ENCODE measurements at places on chromosomes 2 and 18.

- no peak for DNase-seq
These were observed 81.2 kb upstream of the CYRIA start for GRCh38 chr2:16746833-16747232.

- DNase-seq = no peak
These were observed 861 bp downstream of the LTBP1 start for GRCh38 chr2:32947484-32948143.

DNA sequence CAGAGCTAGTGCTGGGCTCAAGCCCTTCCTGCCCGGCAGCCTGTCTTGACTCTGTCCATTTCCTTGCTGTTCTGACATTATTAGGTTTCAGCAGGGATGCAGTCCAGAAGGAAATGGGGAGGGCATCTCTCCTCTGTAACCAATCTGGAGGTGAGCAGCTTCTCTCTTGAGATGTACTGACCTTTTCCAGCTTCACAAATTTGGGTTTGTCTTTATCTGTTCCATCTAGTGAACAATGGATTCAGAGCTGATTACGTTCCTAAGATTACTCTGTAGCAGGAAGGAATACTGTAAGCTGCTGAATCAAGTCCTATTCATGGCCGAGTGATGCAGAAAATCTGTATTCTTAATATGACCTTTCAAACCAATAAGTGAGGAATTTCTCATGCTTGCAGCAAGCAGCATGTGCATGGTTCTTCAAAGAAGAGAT is 11.0 kb downstream of the PLA2R1 start:
- DNase-seq = no peak

DNA sequence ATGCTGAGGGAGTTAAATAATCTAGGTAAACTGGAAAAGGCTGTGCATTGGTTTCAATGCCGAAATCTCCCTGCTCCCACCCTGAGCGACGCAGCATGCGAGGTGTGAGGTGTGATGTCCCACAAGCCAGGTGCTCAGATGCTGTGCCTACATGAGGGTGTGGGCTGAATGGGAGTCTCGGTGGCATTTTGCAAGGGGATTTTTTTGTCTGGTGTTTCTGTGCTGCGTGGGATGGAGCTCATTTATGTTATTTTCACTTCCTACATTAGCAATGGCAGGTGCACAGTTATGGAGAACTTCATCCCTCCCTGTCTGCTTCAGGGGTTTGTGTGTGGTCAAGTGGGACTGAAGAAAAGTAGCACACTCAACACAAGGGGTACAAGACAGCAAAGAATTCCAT is 110.2 kb upstream of the CCDC68 start:
- no peak for DNase-seq

- no peak for DNase-seq
These were observed 314.3 kb upstream of the POU3F3 start for GRCh38 chr2:104539649-104540048.

DNA sequence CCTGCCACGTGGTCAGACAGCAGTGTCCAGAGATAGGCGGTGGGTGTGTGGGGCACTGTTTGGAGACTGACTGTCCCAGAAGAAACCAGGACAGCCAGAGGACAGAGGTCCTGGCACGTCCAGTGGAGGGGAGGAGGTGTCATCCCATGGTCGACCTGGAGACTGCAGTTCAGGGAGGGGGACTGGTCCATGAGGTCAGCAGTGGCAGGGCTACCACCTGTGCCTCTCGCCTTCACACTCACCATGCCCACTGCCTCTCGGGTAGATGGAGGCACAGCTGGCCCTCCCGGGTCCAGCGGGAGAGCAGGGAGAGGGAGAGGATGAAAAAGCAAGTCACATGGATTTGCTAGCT is 53.9 kb downstream of the INHBB start:
- DNase-seq = no peak

- no peak for DNase-seq
These were observed 20.2 kb upstream of the TUBB6 start for GRCh38 chr18:12287684-12288402.

- no peak for DNase-seq
These were observed 159.7 kb downstream of the CD226 start for GRCh38 chr18:69787825-69788547.

GRCh38 chr2:207934720-207935119 is 90.6 kb downstream of the PLEKHM3 start:
- no peak for DNase-seq

- DNase-seq = no peak
These were observed 599.4 kb downstream of the XIRP2 start for GRCh38 chr2:167487728-167488127.

- DNase-seq = peak; percentile 80
These were observed at the start of gene TMSB10 for GRCh38 chr2:84905181-84906107. Gene TMSB10, plus strand, starts transcription at chr2:84905656.

DNA sequence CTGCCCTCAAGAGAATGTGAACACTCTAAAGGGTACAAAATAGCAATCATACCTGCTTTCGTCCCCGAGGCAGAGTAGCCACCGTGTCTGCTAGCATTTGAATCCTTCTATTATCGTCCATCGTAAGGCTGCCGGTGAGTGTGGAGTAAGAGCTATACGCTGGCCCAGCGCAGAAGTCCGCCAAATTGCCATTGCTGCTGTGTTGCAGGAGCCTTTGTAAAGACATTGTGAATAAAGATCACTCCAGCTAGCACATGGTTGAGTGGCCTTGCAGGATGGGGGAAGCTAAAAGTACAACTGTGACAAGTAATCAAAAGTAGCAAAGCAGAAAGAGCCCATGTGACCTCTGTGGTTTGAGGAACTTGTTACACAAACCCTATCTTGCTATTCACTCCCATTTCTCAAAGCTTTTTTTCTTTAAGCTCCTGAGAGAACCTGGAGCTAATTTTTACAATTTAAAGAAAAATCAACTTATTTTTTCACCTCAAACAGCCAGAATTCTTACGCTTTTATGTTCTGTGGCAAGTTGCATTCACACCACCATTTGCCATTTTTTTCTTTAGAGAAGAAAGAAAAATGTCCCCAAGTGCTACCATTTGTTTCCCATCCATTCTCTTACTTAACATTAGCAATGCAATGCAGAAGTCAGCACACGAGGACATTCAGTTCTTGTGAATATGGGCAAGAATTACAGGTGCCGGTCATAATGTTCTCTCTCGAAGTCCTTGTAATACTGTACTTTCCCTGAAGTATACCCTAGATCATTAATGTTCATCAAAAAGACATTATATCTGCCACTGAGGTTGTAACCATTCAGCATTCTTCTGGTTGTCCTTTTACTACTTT is at the start of gene CYTIP:
TSS of gene CYTIP (minus strand) at position 295 of the 846 bp plus-strand sequence. CDS start at position 226, 69 bp downstream.
- no peak for DNase-seq

DNA sequence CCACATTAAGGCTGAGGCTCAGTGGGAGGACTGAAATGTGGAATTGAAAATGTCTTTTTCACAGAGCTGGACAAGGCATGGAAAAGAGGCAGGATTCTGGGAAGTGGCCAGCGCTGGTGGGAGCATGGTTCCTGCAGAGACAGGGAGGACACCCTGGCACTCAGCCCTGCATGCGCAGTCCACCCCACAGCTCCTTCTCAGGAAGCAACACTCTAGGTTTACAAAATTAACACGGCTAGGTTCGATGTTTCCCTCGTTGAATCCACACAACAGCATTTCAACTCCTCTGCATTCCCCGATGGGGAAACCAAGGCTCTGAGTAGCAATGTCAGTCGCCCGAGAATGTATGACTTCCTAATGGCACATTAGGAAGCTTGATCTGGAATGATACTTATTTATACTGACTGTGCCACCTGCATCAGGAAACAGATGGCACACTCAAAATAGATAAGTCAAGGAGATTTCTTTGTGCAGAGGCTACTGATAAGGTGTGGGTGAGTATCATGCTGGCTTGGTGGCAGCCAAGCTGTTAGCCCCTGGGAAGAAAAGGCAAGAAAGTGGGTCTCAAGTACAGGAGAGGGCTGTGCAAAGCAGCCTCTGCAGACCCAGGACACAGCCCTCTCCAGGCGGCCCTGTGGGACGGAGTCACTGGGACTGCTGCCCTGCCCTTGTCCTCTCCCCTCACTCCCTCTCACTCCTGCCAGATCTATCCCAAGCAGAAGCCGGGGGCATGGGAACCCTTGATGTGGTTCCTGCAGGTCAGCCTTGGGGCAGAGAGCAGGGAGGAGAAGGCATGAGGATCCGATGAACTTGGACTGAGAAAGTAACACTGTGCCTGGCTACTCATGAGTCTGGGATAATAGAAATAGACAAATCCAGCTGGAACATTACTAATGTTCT is 158.4 kb upstream of the FHL2 start:
- DNase-seq = no peak

DNA sequence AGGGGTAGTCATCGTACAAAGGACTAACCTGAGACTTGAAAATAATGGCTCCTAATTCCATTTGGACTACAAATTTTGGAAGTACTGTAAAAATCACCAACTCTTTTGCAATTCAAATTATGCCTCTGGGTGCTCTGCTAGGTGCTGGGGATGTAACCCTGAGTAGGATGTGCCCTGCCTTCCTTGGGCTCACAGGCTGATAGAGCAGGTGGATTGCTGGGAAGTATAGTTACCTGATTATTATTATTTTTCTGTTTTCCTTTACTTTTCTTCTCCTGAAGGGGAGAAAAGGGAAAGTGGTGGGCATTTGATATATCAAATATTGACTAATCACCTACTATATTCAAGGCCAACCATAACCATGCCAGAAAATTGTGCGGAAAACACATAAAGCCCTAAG is 119.3 kb upstream of the RIOK3 start:
- DNase-seq = no peak

GRCh38 chr18:35030277-35030989 is 10.8 kb upstream of the MAPRE2 start:
- no peak for DNase-seq

- DNase-seq = no peak
These were observed 131.2 kb upstream of the SEC11C start for GRCh38 chr18:59008302-59008974.

GRCh38 chr18:77102259-77103040 is 30.1 kb downstream of the MBP start:
- no peak for DNase-seq

- DNase-seq = no peak
These were observed 117.6 kb upstream of the SPATS2L start for GRCh38 chr2:200188876-200189275.

DNA sequence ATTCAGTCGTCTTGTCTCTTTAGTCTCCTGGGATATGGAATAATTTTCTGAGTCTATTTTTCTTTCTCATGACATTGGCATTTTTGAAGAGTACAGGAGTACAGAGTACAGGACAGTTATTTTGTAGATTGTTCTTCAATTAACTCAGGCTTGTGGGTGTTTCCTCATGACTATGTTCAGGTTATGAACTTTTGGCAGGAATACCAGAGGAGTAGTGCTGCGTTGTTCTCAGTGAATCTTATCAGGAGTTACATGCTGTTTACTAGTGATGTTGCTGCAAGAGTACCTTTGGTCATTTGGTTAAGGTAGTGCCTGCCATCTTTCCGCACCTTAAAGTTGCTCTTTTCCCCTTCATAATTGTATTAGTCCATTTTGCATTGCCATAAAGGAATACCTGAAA is 41.3 kb upstream of the AGFG1 start:
- no peak for DNase-seq

DNA sequence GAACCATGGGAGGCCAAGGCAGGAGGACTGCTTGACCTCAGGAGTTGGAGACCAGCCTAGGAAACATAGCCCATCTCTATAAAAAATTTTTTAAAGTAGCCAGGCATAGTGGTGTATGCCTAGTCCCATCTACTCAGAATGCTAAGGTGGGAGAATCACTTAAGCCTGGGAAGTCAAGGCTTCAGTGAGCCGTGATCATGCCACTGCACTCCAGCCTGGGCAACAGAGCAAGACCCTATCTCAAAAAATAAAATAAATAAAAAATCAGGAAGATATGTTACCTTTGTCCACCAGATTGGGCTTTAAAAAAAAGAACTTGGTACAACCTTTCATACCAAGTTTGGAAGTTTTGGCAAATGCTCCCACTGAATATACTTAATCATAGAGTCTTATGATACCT is 35.3 kb downstream of the CFAP210 start:
- no peak for DNase-seq

DNA sequence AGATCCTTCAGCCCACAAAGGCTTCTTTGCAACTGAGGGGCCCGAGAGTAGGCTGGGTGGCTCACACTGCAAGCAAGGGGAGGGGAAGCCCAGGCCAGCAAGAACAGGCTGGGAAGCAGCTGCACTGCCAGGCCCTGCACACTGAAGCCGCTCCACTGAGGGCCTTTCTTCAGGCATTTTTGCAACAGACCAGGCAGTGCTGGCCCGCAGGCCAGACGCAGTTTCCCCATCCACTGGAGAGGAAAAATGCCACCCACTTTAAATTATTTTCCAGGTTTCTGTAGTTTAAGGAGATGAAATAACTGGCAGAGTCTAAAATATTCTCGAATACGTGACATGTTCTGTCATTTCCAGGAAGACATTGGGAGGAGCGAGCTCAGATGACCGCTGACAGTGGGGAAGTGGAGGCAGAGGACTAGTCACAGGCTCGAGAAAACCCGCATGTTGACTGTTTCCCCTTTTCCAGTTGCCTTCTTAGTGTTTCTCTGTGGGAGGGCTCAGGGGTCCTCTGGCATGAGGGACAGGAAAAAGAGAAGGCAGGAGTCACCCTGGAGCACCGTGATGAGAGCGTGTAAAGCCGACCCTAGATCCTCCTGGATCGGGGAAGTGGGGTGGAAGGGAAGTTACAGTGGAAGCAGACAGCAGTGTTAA is 53.3 kb upstream of the B3GNT7 start:
- no peak for DNase-seq

DNA sequence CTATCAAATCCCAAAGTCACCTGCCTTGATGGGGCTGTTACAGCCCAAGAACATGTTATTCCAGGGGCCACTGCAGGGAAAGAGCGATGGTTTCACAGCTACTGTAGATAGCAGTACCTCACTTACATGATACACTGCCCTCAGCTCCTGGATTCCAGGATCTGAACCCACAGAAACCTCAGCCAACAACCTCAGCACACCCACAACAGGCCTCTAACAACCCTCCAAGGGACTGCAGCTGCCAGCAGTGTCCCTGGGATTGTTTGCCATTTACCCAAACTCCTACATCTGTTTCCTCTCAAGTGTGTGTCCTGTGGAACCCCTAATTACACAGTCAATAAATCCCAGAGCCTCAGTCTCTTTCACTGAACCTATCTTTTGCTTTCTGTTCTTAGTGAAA is 28.2 kb downstream of the OSBPL1A start:
- no peak for DNase-seq

DNA sequence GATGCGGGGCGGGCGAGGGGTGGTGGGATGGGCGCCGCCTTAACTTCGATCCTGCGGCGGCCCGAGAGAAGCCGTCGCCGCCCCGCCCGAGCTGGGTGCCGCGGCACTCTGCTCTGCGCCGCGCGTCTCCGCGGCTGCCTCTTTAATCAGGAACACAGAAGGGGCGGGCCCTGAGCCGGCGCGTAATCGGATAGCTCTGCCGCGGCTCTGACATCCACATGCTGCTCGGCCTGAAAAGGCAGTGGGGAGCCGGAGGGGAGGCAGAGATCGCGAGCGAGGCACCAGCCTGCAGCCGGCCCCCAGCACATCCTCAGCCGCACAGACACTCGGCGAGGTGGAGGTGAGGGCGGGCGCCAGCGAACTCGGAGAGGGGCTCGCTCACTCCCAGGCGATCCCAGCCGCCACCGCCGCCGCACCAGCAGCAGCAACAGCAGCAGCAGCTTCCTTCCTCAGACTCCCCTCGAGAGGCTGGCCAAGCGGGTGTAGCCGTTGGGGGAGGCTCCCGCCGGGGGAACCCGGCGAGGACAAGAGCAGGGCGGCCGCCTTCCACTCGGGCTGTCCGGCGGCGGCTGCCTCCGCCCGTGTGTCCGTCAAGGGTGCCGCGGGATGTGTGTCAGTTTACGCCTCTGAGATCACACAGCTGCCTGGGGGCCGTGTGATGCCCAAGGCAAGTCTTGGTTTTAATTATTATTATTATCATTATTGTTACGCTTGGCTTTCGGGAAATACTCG is at the start of gene NRP2:
TSS of gene NRP2 (plus strand) at position 263 of the 732 bp plus-strand sequence. CDS start 790 bp downstream, outside the sequence.
- DNase-seq = peak; percentile 21

GRCh38 chr2:222864296-222864695 is 3.5 kb downstream of the ACSL3 start:
- no peak for DNase-seq

Measured in activated naive CD4-positive, alpha-beta T cell (primary cell).